ENCODE measurements at places on chromosomes 2 and 18. TPM values are rescaled to one million over a fixed set of nuclear protein-coding genes. Genes with fewer than 3 reads are reported as not detected.
A peak's percentile ranks its signal among the peaks of the same experiment; 100 is the strongest.

Gene GNLY
- not detected for total RNA-seq

Gene METTL8
- 13.6 TPM for total RNA-seq

Gene CPO
- 2.1 TPM for total RNA-seq

- H3K4me1 ChIP-seq: no peaks in the 10 kb centered on the region
- no peak for DNase-seq
- H3K27me3 ChIP-seq: no peaks in the 10 kb centered on the region
- H3K27ac ChIP-seq: no peak overlapping the region
- H3K4me3 ChIP-seq: no peak overlapping the region
Measured at GRCh38 chr2:111244864-111245263, 124.2 kb downstream of the BCL2L11 start.

- no peaks in the 10 kb centered on the region for H3K36me3 ChIP-seq
- no peak overlapping the region for H3K27ac ChIP-seq
- no peaks in the 10 kb centered on the region for H3K4me1 ChIP-seq
- H3K27me3 ChIP-seq: no peaks in the 10 kb centered on the region
- no peak overlapping the region for H3K4me3 ChIP-seq
Measured at GRCh38 chr2:134601264-134601663, 117.5 kb downstream of the TMEM163 start.

DNA sequence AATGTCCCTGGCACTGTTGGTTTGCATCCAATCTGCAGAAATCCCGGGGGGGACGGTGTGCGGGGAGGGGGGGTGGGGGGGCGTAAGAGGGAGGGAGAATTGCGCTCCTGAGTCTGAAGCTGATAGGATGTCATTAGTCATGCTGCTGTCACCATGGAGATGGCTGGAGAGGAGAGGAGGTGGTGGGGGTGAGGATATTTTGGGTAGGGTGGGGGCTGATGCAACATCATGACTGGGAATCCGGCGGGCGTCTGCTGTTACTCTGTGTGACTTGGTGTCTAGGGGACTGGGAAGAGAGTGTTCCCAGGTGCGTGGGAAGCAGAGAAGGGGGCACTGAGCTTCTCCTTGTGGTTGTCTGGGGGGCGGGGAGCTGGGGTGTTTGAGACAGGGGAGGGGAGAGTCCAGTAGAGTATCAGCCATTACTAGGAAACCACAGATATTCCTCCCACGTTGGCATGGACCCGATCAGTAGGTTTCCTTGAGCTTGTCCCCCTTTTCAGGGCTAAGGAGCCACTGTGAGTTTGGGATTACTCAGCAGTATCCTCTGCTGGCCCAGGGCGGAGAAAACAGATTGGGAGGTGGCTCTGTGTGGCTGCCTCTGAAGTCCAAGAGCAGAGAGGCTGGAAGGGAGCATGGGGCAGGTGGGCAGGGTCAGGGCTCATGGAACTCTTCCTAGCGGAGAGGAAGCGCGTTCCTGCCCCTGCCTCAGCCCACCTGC is 18.9 kb downstream of the TET3 start:
- DNase-seq: no peak
- H3K36me3 ChIP-seq: no peaks in the 10 kb centered on the region
- no peaks in the 10 kb centered on the region for H3K27me3 ChIP-seq
- no peak overlapping the region for H3K27ac ChIP-seq
- no peak overlapping the region for H3K4me3 ChIP-seq

GRCh38 chr18:46250812-46251173 is 146.6 kb downstream of the HAUS1 start:
- H3K27me3 ChIP-seq: no peaks in the 10 kb centered on the region
- H3K4me3 ChIP-seq: no peak overlapping the region
- no peak for DNase-seq
- no peaks in the 10 kb centered on the region for H3K36me3 ChIP-seq

- DNase-seq: no peak
- H3K4me3 ChIP-seq: no peak overlapping the region
- H3K4me1 ChIP-seq: peaks cover 9% of the 10 kb centered on the region
- H3K27me3 ChIP-seq: no peaks in the 10 kb centered on the region
Measured at GRCh38 chr2:237469849-237470248, 17.2 kb upstream of the MLPH start.

- DNase-seq: peak; percentile 12
- H3K4me1 ChIP-seq: no peaks in the 10 kb centered on the region
- H3K27ac ChIP-seq: no peak within 1 kb of the TSS
- H3K36me3 ChIP-seq: no peaks in the 10 kb centered on the region
- no peaks in the 10 kb centered on the region for H3K27me3 ChIP-seq
Measured at GRCh38 chr18:26133652-26134051, at the start of gene PSMA8. TSS of gene PSMA8 (plus strand) at chr18:26133869. CDS start at chr18:26133966, 97 bp downstream.

DNA sequence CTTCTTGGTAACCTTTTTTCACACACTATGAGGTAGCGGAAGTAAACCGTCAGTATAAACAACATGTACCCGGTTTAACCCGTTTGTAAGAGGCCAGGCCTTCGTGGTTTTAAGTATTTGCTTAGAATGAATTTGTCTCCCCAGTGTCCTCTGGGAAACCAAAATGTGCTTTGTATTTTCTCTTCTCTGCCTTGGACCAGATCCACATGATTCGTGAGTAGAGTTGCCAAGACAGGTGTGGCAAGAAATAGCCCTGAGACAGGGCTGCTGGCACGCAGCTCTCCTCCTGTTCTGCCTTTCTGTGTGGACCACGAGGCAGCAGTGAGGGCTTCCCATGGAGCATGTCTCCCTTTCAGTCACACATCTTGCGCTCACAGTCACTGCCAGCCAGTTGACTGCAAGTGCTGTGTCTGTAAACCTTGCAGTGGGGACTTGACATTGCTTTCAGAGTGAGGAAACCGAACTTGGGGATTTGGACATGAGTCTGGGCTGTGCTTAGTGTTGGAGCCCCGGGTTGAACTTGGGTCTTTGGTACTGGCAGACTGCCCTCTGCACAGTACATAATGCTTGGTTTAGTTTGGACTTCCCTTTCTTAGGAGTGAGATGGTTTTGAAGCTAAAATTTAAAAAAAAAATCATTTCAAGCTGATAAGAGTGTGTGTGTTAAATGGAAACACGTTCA is 19.1 kb downstream of the BCL2L11 start:
- no peak overlapping the region for H3K4me3 ChIP-seq
- peaks cover 26% of the 10 kb centered on the region for H3K4me1 ChIP-seq
- H3K27ac ChIP-seq: peak overlapping the region; percentile 44

DNA sequence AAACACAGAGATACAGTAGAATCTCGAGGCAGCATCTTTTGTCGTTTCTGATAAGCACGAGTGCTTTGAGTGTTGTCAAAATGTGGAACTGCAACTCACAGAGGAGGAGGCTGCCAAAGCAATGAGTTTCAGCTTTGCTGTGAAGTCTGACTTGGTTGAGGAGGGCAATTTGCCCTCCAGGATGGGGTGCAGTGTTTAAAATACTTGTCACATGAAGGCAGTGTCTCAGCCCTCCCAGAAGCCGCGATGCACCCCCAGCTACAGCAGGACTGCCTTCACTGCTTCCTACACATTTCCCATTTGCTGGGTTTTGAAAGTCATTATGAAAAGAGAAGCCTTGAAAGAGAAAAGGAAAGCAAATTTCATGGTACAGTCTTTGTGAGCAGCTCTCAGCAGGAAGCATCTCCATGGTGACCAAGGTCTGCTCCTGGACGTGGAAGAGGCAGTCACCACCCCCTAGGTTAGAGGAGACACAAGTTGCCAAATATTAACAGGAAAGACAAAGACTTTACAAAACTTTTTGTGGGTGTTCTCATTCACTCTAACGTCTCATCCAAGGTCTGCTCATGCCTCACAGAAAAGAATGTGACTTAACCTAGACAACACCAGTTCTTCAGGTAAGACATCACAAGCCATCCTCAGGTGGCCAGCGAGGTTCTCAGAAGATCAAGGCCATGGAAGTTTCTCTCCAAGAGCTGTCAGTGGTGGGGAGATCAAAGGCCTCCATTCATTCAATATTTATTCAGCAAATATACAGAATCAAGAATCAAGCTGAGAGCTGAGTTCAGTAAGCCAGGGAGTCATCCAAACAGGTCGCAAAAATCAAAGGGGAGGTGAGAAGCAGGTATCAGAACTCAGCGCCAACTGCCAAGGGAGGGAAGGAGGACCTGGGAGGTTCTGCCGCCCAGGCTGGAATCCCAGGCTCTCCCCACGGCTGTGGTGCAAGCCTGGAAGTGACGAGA is 476.0 kb downstream of the EIPR1 start:
- no peaks in the 10 kb centered on the region for H3K36me3 ChIP-seq
- no peaks in the 10 kb centered on the region for H3K27me3 ChIP-seq
- H3K27ac ChIP-seq: no peak overlapping the region
- no peak overlapping the region for H3K4me3 ChIP-seq
- H3K4me1 ChIP-seq: no peaks in the 10 kb centered on the region
- DNase-seq: no peak

GRCh38 chr2:239678666-239679296 is 278.0 kb upstream of the HDAC4 start:
- H3K27ac ChIP-seq: no peak overlapping the region
- H3K27me3 ChIP-seq: no peaks in the 10 kb centered on the region
- no peak overlapping the region for H3K4me3 ChIP-seq
- no peaks in the 10 kb centered on the region for H3K4me1 ChIP-seq

GRCh38 chr2:186636800-186637496 is 47.1 kb downstream of the ITGAV start:
- H3K27ac ChIP-seq: no peak overlapping the region
- DNase-seq: no peak
- peaks cover 2% of the 10 kb centered on the region for H3K36me3 ChIP-seq
- H3K4me3 ChIP-seq: no peak overlapping the region

DNA sequence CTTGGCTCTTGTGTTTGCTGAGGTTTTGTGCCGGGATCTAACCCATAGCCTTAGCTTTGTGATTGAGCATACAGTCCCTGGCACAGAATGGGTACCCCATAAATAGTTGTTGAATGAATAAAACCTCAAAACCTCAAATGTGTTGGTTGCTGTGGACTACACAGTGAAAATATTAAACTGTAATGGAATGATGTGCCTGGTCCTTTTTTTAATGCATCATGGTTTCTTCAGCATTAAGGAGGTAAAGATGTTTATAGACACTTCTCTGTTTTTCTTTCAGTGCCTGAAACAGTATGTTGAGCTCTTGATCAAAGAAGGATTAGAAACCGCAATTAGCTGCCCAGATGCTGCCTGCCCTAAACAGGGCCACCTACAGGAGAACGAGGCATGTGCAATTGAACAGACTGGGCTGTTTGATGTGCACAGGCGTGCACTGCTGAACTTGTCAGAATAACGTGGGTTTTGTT is 97.0 kb downstream of the RNF144A start:
- no peaks in the 10 kb centered on the region for H3K36me3 ChIP-seq
- DNase-seq: no peak
- no peaks in the 10 kb centered on the region for H3K27me3 ChIP-seq
- no peak overlapping the region for H3K27ac ChIP-seq
- no peaks in the 10 kb centered on the region for H3K4me1 ChIP-seq

DNA sequence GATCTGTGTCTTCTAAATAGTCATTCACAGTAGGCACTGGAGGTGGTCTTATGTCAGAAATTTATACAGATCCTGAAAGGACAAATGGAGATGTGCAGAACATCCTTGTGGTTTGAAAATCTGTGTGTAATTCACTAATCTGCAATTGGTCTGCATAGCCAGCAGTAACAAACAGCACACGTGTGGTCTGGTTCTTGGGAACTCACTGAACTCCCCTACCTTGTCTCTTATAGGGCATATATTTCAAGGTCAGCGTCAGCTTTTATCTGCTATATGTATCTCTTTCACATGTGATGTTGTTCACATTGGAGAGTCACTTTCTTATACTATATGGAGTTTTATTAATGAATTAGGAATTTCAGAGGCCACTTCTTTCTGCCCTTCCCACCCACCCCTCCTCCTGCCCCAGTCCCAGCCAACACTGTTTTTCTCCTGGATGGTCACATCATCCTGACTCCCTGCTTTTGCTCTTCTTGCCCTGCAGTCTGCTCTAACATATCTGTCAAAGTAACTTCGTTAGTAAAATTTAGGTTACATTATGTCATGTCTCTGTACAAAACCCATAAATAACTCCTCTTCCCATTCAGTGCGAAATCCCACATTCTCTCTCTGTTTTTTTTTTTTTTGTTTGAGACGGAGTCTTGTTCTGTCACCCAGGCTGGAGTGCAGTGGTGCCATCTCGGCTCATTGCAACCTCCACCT is 35.4 kb upstream of the CABYR start:
- no peak for DNase-seq
- no peak overlapping the region for H3K27ac ChIP-seq
- no peaks in the 10 kb centered on the region for H3K36me3 ChIP-seq
- H3K4me1 ChIP-seq: no peaks in the 10 kb centered on the region
- no peak overlapping the region for H3K4me3 ChIP-seq

DNA sequence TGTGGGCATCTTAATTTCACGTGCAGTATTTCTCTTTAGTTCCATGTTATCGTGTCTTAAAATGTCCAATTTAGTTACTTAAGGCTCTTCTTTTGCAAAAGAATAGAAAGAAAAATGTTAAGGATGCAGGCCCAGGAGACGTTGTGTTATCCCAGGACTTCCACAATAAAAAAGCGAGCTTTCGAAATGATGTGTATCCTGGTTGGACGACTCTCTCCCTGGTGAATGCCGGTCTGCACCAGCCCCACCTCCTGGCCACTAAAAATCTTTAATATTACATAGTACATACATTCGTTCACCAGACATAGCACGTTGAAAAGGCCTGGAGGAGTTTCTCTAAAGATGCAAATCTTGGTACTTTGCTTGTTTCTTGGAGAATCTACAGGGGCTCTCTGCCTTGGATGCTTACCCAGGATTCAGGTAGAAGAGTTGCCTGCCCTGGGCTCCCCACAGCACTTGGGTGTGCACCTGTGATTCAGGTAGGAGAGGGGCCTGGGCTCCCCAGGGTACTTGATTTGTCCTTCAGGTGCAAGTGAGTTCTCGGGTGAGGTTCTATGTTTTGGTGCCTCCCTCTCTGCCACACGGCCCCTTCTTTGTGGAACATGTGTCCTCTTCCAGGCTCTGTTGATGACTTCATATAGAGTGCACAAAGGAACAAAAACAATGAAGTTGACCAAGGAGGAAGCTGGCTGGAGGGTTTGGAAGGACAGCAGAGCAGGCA is 26.6 kb downstream of the TWIST2 start:
- H3K4me1 ChIP-seq: no peaks in the 10 kb centered on the region
- DNase-seq: no peak
- H3K4me3 ChIP-seq: no peak overlapping the region
- no peak overlapping the region for H3K27ac ChIP-seq
- H3K27me3 ChIP-seq: no peaks in the 10 kb centered on the region

- H3K4me3 ChIP-seq: no peak overlapping the region
- H3K36me3 ChIP-seq: no peaks in the 10 kb centered on the region
- no peaks in the 10 kb centered on the region for H3K4me1 ChIP-seq
- H3K27ac ChIP-seq: no peak overlapping the region
- no peaks in the 10 kb centered on the region for H3K27me3 ChIP-seq
Measured at GRCh38 chr2:34353509-34354113, 754.5 kb upstream of the FAM98A start.

Measured in thyroid gland (tissue), 4 donors.